ENCODE measurements at places on chromosomes 5 and 9.

DNA sequence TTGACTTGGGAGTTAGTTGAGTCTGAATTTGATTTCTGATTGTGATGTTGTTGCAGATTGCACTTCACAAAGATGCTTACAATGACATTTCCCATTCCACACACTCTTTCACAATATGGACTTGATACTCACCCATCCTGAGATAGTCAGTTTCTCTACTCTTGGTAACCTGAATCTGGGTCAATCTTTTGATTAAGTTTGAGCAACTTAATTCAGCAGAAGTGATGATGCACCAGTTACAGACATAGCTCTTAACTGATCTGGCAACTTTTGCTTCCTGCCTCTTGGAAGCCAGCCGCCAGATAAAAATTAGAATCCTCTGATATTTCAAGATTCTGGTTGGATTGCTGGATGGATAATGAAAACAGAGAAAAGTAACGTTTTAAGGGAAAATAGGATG is 79.7 kb upstream of the OSMR start:
- H3K36me3 ChIP-seq: no peaks in the 10 kb centered on the region
- H3K4me1 ChIP-seq: no peaks in the 10 kb centered on the region
- H3K27me3 ChIP-seq: no peaks in the 10 kb centered on the region
- H3K4me3 ChIP-seq: no peak overlapping the region
- H3K27ac ChIP-seq: no peak overlapping the region

- DNase-seq: peak; percentile 19
- H3K27me3 ChIP-seq: no peaks in the 10 kb centered on the region
- H3K4me3 ChIP-seq: no peak overlapping the region
- H3K36me3 ChIP-seq: no peaks in the 10 kb centered on the region
Observed at GRCh38 chr9:114958021-114958843, 27.8 kb upstream of the TNFSF8 start.

DNA sequence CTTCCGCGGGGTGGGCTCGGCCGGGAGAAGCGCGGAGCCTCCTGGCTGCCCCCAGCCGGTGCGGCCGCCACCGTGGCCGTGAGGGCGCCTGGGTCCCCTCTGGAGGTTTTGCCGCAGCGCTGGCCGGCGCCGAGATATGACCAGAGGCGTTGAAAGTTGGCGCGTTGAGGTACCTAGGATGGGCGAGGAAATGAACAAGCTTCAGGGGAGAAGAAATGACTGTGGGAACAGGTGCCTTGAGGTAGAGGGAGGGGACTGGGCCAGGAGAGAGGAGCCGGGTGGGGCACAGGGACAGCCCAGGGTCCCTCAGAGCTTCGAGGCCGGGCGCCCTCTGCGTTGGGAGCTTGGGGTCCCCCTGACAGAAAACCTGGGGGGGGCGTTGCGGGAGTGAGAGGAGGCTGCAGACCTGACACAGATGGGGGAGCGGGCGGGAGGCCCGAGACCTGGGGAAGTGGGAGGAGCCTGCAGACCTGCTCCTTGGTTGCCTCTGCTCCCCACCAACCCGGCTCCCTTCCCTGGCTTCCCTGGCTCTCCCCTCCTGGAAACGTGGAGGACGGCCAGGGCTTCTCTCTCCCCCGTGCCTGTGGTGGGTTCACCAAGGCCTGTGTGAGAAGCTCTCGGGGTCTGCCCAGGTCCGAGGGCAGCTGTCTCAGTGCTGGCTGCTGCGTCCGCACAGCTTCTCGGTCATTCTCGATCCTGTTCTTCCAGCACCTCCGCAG is 14.2 kb downstream of the RABL6 start:
- no peak overlapping the region for H3K27ac ChIP-seq
- no peaks in the 10 kb centered on the region for H3K27me3 ChIP-seq
- DNase-seq: no peak
- H3K4me3 ChIP-seq: peak overlapping the region; percentile 34
- H3K4me1 ChIP-seq: peaks cover 6% of the 10 kb centered on the region

GRCh38 chr5:142878111-142878510 is 107.9 kb downstream of the ARHGAP26 start:
- no peaks in the 10 kb centered on the region for H3K36me3 ChIP-seq
- no peak overlapping the region for H3K4me3 ChIP-seq
- H3K27me3 ChIP-seq: no peaks in the 10 kb centered on the region
- H3K4me1 ChIP-seq: peaks cover 14% of the 10 kb centered on the region
- no peak for DNase-seq

DNA sequence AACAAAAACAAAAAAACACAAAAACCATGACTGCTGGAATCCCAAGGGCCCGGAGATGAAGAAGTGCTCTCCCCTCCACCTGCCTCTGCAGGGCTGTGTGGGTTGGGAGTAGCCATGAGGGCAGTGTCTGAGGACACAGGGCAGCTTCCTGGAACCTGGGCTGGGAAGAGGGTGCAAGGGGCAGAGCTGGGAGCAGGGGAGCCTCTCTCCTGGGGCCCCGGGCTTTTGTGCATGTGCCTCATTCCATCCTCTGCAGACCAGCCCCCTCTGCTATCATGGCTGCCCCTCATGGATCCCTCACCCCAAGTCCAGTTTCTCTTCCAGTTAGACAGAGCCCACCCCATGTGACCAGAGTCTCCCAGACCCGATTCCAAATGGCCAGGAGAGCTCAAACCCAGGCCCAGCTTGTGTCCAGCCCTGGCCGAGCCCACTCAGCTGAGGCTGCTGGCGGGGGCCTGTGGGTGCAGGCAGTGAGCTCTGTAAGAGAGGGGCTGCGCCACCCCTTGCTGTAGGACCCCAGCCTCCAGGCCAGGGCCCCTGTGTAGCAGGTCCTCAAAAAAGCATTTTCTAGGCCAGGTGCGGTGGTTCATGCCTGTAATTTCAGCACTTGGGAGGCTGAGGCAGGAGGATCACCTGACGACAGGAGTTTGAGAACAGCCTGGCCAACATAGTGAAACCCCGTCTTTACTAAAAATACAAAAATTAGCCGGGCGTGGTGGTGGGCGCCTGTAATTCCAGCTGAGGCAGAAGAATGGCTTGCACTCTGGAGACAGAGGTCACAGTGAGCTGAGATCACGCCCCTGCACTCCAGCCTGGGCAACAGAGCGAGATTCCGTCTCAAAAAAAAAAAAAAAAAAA is 44.5 kb downstream of the PLPP7 start:
- no peak overlapping the region for H3K4me3 ChIP-seq
- no peak overlapping the region for H3K27ac ChIP-seq
- H3K4me1 ChIP-seq: peaks cover 21% of the 10 kb centered on the region
- H3K36me3 ChIP-seq: no peaks in the 10 kb centered on the region

GRCh38 chr9:7320139-7320538 is 479.4 kb downstream of the DMAC1 start:
- no peak for DNase-seq
- no peaks in the 10 kb centered on the region for H3K27me3 ChIP-seq
- no peaks in the 10 kb centered on the region for H3K36me3 ChIP-seq
- H3K27ac ChIP-seq: no peak overlapping the region

- H3K4me1 ChIP-seq: no peaks in the 10 kb centered on the region
- no peaks in the 10 kb centered on the region for H3K27me3 ChIP-seq
Observed at GRCh38 chr5:14628346-14628745, 36.2 kb upstream of the OTULIN start.

- no peak overlapping the region for H3K27ac ChIP-seq
- DNase-seq: no peak
- H3K27me3 ChIP-seq: no peaks in the 10 kb centered on the region
Observed at GRCh38 chr9:131912069-131912468, 167.6 kb downstream of the MED27 start.

DNA sequence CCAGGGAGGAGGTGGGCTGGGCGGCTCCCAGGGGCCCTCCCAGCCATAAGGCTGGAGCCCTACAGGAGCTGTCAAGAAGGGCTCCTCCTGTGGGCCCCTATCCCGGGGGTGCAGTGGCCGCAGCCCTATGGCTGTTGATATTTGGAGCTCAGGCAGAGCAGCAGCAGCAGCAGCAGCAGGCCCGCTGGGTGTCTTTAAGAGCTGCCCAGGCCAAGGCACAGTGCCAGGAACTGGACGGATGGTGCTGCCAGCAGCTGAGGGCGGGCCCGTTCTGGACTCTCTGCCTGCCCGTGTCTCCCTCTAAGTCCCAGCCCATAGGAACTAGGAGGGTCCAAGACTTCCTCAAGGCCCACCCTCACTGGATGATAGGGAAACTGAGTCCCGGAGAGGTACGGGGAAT is 3.6 kb downstream of the AK1 start:
- DNase-seq: peak; percentile 91
- no peak overlapping the region for H3K4me3 ChIP-seq
- no peaks in the 10 kb centered on the region for H3K27me3 ChIP-seq
- no peaks in the 10 kb centered on the region for H3K36me3 ChIP-seq
